Fibroblast of skin of abdomen (primary cell): ENCODE measurements at places on chromosomes 5 and 9.

DNA sequence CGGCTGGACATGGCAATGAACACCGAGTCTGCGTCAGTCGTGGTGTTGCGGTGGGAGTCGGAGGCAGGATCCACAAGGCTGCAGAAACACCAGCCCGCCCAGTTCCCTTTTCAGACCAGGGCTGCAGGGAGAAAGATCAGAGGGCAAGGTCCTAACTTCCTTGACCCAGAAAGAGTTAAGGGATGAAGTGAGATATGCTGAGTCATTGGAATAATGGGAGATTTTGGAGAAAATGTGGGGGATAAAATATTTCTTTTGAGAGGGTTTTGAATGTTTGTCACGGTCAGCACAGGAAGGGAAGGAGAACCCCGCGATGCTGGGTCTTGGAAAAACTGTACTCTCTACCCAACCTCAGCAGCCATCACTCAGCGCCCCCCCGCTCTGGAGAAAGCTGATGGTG lies 416.0 kb downstream of the ICE1 start:
- DNase-seq: no peak

DNA sequence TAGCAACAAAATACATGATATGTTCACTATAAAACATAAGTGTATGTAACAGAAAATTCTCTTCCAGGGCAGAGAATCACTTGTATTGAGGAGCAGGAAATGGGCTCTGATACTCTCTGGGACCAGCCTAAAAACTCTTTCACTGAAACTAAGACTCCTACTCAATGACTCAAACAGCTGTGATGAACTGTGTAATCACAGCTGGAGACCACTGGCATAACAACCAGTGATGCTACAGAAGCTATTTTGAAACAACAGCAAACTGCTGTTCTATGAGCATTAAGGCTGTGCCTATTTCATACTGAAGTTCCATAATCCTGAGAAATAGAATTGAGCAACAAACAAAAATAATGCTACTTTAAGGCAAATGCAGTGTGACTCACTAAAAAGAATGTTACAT lies 594.0 kb downstream of the HINT1 start:
- no peak for DNase-seq

DNA sequence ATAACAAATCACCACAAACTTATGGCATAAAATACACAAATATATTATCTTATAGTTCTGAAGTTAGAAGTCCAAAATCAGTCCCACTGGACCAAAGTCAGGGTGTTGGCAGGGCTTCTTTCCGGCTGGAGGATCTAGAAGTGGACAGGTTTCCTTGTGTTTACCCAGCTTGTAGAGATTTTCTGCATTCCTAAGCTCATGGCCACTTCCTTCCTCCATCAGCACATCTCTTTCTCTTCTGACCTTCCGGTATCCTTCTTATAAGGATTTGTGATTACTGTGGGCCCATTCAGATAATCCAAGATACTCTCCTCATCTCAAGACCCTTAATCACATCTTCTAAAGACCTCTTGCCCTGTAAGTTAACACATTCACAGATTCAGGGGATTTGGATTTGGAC lies 97.6 kb downstream of the RAB3C start:
- DNase-seq: no peak

- DNase-seq: no peak
Observed at GRCh38 chr5:80957031-80957761, 3.0 kb upstream of the RASGRF2 start.

- DNase-seq: no peak
Observed at GRCh38 chr5:178536541-178537466, 53.4 kb downstream of the COL23A1 start.

- no peak for DNase-seq
Observed at GRCh38 chr9:126702151-126703001, 88.6 kb downstream of the LMX1B start.

DNA sequence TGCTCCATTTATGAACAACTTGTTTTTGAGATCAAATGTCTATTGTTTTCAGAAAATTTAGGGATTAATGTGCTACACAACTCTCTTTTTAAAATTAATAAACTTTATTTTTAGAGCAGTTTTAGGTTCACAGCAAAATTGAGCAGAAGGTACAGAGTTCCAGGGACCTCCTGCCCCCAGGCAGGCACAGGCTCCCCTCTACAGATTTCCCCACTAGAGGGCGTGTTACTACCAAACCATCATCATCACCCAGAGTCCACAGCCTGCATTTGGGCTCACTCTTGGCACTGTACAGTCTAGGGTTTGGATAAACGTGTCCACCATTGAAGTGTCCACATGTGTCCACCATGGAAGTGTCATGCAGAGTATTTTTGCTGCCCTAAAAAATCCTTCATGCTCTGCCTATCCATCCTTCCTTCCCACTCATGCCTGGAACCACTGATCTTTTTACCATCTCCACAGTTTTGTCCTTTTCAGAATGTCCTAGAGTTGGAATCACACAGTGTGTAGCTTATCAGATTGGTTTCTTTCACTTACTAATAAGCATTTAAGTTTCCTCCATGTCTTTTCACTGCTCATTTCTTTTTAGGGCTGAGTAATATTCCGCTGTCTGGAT lies 61.7 kb downstream of the MRPL36 start:
- no peak for DNase-seq
